ENCODE measurements at places on chromosomes 1 and 21. TPM values are rescaled to one million over a fixed set of nuclear protein-coding genes. Genes with fewer than 3 reads are reported as not detected.

MARK1 gene
- 5.1 TPM for total RNA-seq

SPRR2F gene
- total RNA-seq, result not detected

RNASEL gene
- 16.7 TPM for total RNA-seq

LCA5L gene
- total RNA-seq, result 2.7 TPM

ST6GALNAC3 gene
- total RNA-seq, result 5.9 TPM

BARHL2 gene
- total RNA-seq, result not detected

ERVH48-1 gene
- total RNA-seq, result not detected

APOBEC4 gene
- not detected for total RNA-seq

FAM151A gene
- total RNA-seq, result not detected

C1QC gene
- total RNA-seq, result 217 TPM

KIF14 gene
- 0.43 TPM for total RNA-seq

TDRD5 gene
- 0.95 TPM for total RNA-seq

PRPF38B gene
- 35.3 TPM for total RNA-seq

GRCh38 chr1:42453386-42453785 lies 2.4 kb downstream of the ZMYND12 start:
- DNase-seq, result no peak

GRCh38 chr1:187092104-187092503 lies 263.4 kb downstream of the PLA2G4A start:
- no peak for DNase-seq

GRCh38 chr1:35768350-35769187 lies 1.2 kb downstream of the CLSPN start:
- DNase-seq, result no peak

- DNase-seq, result no peak
These were observed 7.6 kb downstream of the DNMT3L start for GRCh38 chr21:44253832-44254710.

- DNase-seq, result no peak
These were observed 40.7 kb upstream of the USP24 start for GRCh38 chr1:55255901-55256300.

- DNase-seq, result no peak
These were observed 117.8 kb downstream of the GLIS1 start for GRCh38 chr1:53621144-53621543.

- DNase-seq, result no peak
These were observed 37.8 kb upstream of the ZNF326 start for GRCh38 chr1:89957107-89957506.

DNA sequence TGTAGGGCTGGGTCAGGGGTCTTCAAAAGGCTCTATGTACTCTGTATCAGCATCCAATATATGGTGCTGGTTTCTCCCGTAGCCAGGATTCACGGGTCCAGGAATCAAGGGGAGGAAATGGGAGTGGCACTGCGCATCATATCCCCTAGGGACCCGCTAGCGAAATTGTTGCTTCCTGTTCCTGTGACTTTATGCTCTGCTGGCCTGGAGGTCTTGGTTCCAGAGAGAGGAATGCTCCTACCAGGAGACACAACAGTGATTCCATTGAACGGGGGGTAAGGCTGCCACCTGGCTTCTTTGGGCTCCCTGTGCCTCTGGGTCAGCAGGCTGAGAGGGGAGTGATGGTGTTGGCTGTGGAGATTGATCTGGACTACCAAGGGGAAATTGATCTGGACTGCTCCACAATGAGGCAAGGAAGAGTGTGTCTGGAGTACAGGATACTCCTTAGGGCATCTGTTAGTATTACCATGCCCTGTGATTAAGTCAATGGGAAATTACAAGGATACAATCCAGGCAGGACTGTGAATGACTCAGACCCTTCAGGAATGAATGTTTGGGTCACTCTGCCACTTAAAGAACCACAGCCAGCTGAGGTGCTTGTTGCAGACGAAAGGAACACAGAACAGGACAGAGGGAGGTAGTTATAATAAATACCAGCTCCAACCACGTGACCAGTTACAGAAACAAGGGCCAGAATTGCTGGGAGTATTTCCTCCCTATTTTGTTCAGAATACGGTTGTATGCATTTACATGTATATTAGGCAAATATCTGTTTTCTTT lies 10.2 kb downstream of the SPSB1 start:
- DNase-seq, result peak; percentile 53

DNA sequence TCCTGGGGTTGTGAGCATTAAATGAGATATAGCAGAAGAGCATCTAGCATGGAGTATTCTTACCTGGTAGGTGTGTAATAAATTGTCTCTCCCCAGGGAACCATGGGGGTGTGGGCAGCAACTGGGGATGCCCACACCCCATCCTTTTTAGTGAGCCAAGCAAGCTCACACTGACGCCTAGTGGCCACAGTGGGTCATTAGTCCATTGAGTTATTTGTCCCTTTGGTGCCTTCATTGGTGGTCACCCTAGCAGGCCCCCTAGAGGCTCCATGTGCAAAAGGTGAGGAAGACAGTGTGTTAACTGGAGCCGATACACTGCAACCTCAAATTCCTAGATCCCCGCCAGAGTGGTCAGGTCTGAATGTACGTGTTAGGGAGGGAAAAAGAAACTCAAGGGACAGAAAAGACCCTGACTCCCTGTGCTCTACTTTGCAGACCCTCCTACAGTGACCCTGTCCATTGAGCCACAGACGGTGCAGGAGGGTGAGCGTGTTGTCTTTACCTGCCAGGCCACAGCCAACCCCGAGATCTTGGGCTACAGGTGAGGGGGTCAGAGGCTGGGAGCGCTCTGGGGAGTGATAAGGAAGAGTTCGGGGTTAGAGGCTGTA lies 93.3 kb upstream of the CD1D start:
- peak; percentile 48 for DNase-seq

DNA sequence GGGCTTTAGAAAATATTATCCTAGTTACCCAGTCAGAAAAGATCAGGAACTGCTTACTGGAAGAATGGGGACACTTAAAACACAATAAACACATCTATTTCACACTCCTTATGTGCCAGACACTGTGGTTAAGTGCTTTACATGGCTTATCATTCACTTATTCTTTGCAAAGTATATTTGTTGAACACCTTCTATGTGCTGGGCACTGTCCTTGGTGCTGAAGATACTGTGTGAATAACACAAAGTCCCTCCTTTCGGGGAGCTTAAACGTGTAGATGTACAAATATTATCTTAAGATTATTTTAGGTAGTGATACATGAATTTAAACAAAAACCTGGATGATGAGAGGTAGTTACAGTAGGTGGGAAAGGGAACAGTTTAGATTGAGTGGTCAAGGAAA lies 169.3 kb downstream of the ST6GALNAC5 start:
- DNase-seq, result no peak

GRCh38 chr1:31559715-31560114 lies 16.6 kb upstream of the TINAGL1 start:
- no peak for DNase-seq

GRCh38 chr1:232768793-232769192 lies 36.4 kb upstream of the MAP10 start:
- no peak for DNase-seq

DNA sequence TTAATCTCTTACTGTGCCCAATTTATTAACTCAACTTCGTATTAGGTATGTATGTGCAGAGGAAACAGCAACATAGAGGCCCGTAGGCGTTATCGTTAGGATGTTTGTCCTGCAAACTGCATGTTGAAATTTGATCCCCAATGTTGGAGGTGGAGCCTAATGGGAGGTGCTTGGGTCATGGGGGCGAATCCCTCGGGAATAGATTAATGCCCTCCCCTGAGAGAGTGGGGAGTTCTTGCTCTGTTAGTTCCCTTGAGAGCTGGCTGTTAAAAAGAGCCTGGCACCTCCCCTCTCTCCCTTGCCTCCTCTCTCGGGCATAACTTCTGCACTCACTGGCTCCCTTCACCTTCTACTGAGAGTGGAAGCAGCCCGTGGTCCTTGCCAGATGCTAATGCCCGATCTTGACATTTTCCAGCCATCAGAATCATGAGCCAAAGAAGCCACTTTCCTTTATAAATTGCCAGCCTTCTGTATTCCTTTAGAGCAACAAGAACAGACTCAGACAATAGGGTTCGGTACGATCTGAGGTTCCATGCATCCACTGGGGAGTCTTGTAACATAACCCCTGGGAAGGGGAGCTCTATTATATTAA lies 149.0 kb upstream of the RAB4A start:
- no peak for DNase-seq

DNA sequence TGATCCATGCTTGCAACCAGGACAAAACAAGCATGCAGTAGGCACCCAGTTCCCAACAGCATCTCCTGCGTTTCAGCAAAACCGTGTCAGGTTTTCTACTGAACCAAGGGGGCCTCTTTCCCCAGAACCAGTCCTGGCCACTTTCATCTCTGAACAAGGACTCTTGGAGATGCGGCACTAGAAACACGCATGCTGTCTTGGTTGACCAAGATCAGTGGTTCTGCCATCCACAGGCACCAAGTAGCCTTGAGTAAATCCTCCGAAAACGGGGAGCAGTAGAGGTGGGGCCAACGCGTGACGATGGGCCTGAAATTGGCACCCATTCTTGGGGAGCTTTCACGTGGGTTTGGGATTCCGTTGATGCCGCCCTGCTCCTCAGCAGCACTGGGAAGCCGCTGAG lies 62.5 kb upstream of the AJAP1 start:
- DNase-seq, result no peak

DNA sequence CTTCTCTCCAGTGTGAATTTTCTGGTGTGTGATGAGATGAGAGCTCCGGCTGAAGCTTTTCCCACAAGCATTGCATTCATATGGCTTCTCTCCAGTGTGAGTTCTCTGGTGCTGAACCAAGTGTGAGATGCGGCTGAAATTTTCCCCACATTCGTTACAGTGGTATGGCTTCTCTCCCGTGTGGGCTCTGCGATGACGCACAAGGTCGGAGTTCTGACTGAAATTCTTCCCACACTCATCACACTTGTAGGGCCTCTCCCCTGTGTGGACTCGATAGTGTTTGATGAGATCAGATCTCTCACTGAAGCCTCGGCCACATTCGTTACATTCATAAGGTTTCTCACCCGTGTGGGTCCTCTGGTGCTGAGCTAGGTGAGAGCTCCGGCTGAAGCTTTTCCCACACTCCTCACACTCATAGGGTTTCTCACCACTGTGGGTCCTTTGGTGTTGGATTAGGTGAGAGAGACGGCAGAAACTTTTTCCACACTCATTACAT lies 7.4 kb downstream of the ZNF436 start:
- no peak for DNase-seq

- DNase-seq, result peak; percentile 19
These were observed 25.6 kb upstream of the IER5 start for GRCh38 chr1:181062836-181063428.

- peak; percentile 41 for DNase-seq
These were observed 155.3 kb downstream of the DISC1 start for GRCh38 chr1:231781892-231782291.

- DNase-seq, result no peak
These were observed 4.8 kb downstream of the RUNX3 start for GRCh38 chr1:24925082-24925779.

- DNase-seq, result no peak
These were observed 473.4 kb downstream of the CAMTA1 start for GRCh38 chr1:7258589-7259135.

DNA sequence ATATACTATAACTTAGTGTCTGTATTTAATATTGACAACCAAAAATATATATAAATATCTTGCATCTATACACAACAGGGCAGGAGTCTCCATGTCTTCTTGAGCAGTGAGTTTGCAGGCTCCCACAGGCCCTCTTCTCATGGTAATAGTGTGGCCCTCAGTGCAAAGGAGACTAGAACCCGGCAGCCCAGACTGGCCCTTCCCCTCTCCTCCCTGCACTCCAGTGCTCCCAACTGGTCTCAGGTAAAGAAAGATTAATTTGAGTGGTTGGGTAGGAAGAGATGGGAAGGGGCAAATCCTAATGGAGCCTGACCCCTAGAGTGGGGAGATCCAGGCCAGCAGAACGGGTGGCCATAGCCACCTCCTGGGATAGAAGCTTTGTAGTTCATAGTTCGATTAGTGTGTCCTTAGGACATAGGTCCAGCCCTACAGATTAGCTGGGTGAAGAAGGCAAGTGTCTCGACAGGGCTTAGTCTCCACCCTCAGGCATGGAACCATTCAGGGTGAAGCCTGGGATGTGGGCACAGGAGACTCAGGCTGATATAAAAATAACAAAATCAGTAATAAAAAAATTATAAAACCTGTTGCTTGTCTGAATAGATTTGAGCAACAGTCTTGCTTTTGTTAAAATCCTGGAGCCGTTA lies 32.3 kb downstream of the SLC2A1 start:
- DNase-seq, result no peak

GRCh38 chr1:28247612-28248272 lies 11.6 kb upstream of the SESN2 start:
- DNase-seq, result no peak

GRCh38 chr1:22886211-22886610 lies 86.5 kb downstream of the LACTBL1 start:
- no peak for DNase-seq

GRCh38 chr1:113135460-113135859 lies 62.5 kb downstream of the LRIG2 start:
- no peak for DNase-seq
